ENCODE measurements at places on chromosomes 2 and 18.

GRCh38 chr2:64220265-64220664 is 76.0 kb upstream of the PELI1 start:
- no peak for DNase-seq

DNA sequence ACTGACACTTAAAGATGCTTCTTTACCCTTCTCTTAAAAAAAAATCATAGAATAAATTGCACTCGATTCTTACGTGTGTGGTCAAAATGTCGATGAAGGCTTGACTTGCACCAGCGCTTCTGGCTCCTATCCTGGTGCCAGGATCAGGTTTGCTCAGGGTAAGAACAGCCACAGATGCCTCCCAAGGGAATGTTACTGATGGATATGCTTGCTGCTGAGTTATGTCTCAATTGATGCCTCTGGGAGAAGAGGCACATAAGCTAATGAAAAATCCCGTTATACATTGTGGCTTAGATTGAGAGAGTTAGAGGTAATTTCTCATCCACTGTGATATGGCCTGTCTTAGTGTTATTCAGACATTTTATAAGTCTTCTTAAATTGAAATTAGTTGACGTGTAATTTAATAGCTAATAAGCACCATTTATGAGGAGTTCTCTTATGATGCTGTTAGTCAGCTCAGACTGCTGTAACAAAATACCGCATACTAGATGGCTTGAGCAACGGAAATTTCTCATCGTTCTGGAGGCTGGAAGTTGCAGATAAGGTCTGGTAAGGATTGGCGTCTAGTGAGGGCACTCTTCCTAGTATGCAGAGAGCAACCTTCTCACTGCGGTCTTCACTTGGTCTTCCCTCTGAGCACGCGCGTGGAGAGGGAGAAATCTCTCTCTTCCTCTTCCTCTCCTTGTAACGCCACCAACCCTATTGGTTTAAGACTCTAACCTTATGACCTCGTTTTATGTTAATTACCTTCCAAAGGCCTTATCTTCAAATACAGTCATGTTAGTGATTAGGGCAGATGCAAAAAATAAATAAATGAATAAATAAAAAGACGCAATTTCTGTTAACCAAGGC is 116.6 kb upstream of the NOSTRIN start:
- DNase-seq: no peak

GRCh38 chr2:2639251-2640139 is 308.4 kb upstream of the MYT1L start:
- DNase-seq: no peak

DNA sequence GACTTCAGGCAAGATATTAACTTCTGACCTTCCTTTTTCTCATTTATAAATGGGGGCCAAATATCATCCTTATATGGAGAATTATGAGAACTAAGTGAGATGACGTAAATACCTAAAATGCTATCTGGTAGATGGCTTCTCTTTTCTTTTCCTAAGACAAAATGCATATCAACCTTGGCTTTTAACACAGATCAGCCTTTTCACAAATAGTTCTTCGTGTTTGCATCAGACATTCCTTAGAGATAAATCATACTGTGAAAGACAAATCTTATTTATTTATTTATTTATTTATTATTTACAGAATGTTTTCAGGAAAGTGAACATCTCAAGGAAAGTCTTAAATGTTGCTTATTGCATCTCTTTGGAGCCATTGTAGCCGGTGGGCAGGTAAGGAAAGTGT is 62.8 kb downstream of the NBEAL1 start:
- no peak for DNase-seq

GRCh38 chr2:61419570-61419969 is 51.3 kb downstream of the USP34 start:
- no peak for DNase-seq

GRCh38 chr2:161078211-161078539 is 82.1 kb upstream of the TANK start:
- no peak for DNase-seq

DNA sequence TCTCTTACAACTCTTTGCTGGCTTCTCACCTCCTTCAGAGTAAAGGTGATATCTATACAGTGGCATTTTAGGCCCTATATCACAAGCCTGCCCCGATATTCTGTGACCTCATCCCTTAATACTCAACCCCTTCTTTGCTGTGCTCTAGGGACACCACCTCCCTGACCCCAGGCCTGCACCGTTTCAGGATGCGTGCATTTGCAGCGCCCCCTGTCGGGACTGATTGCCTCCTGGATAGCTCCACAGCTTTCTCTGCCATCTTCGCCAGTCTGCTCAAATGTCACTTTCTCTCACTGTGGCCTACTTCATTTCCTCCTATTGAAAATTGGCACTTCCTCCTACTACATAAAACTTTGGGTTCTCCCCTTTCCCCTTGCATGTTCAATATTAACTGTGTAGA is 289.6 kb downstream of the SOCS6 start:
- no peak for DNase-seq

DNA sequence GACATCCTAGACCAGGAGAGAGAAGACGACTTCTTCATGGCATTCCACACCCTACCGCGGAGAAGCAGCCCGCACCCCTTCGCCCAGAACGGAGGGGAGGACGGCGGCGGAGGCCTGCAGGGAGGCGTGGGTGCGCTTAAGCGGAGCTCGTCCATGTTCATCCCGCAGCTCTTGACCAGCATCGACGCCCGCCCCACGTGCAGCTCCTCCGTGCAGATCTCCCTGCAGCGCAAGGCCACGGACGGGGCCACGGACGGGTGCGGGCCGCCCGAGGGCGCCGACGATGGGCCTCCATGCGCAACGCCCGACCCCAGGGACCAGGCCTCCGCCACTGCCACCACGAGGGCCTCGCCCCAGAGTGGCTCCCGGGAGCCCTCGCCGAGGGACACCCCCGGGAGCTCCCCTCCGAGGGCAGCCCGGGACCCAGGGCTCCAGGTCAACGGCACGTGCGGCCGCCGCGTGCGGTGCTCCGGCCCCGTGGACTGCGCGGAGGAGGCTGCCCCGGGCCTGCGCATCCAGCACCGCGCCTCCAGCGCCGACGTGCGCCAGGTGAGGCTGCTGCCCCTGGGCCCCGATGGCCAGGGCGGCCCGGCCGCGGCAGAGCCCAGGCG is 211.8 kb downstream of the NEDD4L start:
- no peak for DNase-seq

GRCh38 chr2:73700131-73700611 is 37.0 kb downstream of the TPRKB start:
- DNase-seq: no peak

DNA sequence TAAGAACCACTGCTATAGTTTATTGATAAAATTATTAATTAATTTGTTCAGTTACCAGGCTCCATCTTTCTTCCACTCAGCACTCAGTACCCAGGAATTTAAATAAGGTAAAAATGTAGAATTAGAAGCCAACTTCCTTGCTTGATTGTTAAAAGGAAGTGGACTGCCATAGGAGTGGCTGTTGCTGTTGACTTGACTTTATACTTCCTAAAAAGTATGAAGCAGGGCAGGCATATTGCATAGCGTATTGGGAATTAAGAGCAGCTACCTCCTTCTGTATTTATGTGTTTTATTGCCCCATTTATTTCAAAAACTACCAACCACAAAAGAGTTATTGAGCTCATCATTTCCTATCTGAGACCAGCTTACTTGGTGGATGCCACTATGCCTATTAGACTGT is 27.9 kb downstream of the PSMD1 start:
- no peak for DNase-seq

DNA sequence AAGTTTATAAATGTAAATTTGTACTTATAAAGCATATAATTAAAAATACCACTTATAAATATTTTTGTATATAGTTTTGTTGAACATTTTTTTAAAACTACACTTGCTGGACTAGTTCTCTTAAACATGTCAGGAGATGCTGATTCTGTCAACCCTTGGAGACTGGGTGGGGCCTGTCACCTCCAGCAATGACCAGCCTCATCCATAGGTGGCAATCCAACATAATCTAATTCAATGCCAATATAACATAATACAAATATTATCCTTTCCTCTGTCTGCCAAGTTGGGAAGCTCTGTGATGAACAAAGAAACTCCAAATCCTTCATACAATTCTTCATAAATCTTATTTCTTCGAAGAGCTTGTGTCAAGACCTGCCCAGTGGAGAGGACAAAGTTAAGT is 140.4 kb downstream of the RBMS1 start:
- no peak for DNase-seq

- no peak for DNase-seq
These were observed 1284.9 kb upstream of the LRRTM1 start for GRCh38 chr2:81589406-81589805.

GRCh38 chr2:74571058-74571457 is 16.5 kb downstream of the DOK1 start:
- no peak for DNase-seq

DNA sequence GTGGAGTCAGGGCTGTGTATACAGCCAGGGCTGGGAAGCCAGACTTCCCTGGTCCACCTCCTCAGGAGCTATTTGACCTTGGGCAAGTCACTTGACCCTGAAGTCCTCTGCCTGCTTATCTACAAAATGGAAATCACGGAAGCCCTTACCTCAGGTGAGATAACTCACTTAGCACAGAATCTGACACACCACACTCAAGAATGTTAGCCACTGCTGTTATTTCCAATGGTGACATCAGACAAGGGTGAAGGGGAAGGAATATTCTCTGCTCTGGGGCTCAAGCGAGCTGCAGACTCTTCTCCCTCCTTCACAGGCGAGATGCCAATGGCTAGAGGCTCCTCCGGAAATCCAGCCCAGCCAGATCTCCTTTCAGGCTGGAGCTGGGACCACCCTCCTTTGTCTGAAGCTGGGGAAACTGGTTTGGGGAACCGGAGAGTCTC is 189.6 kb downstream of the HAUS1 start:
- no peak for DNase-seq

GRCh38 chr18:38539371-38539770 is 973.8 kb upstream of the CELF4 start:
- DNase-seq: no peak

GRCh38 chr2:208125251-208125650 is 927 bp upstream of the CRYGD start:
- no peak for DNase-seq

DNA sequence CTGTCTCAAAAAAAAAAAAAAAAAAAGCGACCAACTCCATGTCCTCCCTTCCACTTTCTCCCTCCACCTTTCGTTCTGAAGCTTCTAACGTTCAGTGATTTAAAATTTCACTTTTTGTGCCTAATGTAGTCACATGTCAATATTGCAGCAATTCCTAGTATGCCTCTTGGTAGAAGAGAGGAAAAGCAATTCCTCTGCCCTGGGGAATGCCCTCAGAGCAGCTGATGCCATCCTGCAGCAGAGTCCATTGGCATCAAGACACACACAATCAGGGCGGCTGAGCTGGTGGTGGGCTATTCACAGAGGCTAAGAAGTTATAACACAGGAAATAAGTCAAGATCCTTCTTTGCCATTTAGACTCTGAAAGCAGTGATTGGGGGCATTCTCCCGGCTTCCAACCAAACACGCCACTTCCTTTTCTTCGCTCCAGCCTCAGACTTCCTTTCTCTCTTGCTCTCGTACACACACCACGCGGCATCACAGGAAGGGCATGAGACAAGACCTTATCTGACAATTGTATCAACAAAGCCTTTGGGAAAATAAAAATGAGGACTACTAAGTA is 71.9 kb downstream of the MOGAT1 start:
- DNase-seq: no peak

DNA sequence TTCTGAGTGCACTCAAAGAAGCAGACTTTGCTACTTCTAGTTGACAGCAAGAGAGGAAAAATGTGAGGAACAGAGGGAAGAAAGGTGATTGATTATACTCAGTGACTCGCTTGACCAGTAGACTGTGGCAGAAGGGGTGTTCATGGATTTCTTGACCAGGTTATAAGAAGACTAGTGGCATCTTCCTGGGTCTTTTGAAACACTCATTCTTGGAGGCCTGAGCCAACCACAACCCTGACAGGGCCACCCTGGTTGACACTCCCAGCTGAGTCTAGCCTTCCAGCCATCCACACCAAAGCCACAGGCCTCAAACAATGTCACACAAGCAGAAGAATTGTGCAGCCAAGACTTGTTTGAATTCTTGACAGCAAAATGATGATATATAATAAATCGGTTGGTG is 366.3 kb downstream of the SS18 start:
- DNase-seq: no peak

- no peak for DNase-seq
These were observed 263.8 kb upstream of the ATP5MC3 start for GRCh38 chr2:175445281-175445680.

DNA sequence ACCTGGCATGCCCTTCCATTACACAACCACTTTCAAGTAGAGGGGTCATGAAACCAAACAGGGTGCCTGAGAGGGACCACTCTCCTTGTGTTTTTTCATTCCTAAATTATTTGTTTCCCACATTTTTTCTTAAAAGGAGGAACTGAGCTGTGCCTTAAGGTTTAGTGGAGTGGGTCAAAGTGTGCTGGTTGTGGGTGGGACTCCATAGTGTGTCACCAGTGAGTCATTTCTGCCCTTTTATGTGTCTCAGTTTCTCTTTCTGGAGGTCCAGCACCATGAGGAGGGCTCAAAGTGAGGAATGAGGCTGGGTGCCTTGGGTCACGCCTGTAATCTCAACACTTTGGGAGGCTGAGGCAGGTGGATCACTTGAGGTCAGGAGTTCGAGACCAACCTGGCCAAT is 37.8 kb downstream of the COMMD1 start:
- no peak for DNase-seq

DNA sequence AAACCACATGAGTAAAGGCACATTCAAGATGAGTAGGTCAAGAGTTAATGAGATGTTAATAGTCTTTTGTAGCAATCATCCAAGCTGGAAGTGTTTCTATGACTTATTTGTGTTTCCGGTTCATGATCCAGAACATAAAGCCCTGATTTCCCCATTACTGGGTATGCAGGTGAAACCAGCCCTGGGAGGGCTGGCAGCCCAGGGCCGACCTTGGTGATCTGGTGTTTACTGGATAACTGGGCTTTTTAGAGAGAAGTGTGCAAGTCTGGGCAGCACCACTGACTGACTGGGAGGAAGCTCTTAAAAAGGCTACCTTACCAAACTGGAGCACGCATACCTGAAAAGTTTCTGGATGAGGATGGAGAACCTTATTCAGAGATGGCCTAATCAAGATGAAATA is 431.6 kb upstream of the VRK2 start:
- no peak for DNase-seq

DNA sequence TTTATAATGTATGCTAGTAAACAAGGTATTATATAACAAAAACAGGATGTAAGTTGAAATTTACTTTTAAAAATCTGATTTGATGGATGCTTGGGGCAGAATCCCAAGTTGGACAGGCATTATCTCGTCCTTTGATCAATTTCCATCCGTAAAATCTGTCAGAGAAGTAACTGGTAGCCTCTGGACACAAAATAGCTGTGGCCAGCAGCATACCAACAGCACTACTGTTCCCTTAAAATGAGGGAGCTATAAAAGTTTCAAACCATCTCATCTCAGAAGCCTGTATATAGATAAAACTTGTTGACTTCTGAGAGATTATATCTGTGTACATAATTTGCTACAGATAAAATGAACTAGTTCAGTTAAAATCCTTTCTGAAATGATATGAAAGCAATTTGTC is 14.7 kb upstream of the METAP1D start:
- DNase-seq: no peak

GRCh38 chr18:2538844-2539243 is 32.5 kb downstream of the METTL4 start:
- DNase-seq: no peak

Measured in esophagus squamous epithelium (tissue), 5 donors.